ENCODE measurements at places on chromosomes 7 and 10.

GRCh38 chr7:45001138-45001694 lies 1.2 kb downstream of the CCM2 start:
- peak; percentile 51 for DNase-seq

GRCh38 chr7:100021297-100021696 lies 5.9 kb downstream of the ZKSCAN1 start:
- DNase-seq: no peak

- no peak for DNase-seq
Observed at GRCh38 chr10:25641595-25641994, 292.4 kb upstream of the MYO3A start.

DNA sequence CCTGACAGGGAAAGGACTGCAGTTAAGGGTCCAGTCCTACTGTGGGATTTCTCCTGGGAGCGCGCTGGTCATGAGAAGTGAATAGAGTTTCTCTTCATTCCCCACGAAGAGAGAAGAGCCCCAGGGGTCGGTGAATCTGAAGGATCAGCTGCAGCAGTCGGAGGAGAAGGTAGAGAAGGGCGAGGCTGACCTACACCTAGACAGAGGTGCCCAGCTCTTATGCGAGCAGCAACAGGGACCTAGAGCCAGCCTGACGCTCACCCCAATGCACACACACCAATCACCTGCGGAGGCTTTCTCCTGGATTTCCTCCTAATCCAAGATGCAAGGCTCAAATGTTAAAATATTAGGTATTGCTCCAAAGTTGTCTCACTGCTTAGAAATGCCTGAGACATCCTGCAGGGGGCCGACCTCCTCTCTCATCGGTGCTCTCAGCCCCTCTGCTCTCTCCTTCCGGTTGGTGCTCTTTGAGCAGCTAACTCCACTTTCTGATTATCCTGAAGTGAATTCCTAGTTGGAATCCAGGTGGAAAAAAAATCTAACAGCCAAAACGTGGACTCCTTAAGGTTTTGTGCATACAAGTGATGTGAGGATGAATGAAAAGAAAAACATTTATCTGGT lies 176.4 kb downstream of the AHR start:
- DNase-seq: no peak

DNA sequence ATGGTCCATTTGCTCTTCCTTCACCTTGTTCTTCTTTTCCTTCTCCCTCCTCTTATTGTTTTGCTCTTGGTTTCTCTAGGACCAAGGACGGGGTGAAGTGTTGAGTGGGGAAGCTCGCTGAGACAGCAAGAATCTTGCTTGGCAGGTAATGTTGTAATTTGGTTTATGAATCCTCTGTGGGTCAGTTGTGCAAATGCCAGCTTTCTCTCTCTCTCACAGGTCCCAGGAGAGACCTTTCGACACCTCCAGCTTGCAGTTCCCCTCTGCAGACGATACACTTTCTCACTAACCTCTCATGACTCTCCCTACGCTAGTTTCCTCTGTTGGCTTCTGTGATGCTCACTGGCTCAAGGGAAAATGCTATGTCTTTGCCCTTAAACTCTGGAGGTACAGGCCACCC lies 77.0 kb downstream of the FRMD4A start:
- DNase-seq: no peak

DNA sequence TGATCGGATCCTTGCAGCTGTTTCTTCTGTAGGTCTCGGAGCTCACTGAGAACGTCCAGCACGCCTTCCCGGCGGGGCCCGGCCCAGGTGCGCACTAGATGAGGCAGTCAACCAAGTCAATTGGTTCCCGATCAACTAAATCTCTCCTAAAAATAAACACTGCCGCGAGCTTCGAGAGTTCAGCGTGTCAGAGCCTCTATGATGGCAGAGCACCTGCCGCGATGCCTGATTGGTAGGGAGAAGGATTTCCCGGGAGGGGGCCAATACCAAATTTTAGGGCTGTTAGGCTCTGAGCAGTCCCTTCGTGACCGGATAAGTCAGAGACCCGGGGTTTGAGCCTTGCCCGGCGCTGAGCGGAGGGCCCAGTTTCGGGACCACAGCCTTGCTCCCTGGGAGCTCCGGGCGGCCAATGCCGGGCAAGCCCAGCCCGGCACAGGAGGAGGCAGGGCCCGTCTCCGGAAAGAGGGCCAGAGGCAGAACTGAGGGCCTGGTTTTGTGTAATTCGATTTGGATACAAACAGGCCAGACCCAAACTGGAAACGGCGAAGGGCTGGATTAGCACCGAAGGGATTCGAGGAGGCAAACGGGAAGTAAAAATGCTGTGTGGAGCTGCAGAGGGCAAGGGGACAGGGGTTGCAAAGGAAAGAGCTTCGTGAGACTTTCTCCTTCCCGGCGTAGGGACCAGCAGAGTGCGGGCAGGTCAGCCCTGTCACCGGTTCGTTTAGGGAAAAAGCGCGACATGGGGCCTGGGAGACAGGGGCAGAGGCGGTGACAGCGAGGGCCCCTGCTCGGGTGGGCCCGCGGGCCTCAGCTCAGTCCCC lies 569 bp downstream of the SLC26A5 start:
- no peak for DNase-seq

- no peak for DNase-seq
Observed at GRCh38 chr10:110326351-110327032, 21.8 kb upstream of the SMNDC1 start.

- no peak for DNase-seq
Observed at GRCh38 chr7:151517601-151518104, 2.0 kb downstream of the RHEB start.

GRCh38 chr10:73995035-73995358 lies 2.9 kb upstream of the VCL start:
- no peak for DNase-seq

- no peak for DNase-seq
Observed at GRCh38 chr7:106423821-106424475, 139.2 kb upstream of the NAMPT start.

DNA sequence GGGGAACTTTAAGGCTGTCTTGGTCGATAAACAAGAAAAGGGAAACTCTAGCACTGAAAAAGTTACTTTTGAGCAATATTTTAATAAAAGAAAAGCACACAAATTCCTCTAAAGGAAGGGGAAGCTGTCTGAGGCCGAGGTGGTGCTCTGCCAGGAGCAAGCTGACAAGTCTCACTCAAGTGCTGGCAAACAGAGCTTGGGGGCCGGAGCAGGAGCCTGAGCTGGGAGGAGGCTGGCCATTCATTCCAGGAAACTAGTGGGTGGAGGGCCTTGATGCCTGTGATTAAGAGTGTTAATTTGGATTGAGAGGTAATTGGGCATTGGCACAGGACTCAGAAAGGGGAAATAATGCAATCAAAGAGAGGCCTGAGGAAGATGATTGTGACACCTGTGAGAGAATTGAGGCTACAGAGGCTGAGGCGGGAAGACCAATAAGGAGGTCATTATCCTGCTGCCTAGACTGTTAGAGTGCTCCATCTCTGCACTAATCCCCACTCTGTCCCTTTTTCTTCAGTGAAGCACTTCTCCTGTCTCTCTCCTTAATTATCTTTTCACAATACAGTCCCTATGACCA lies 154.9 kb upstream of the COL1A2 start:
- DNase-seq: no peak

DNA sequence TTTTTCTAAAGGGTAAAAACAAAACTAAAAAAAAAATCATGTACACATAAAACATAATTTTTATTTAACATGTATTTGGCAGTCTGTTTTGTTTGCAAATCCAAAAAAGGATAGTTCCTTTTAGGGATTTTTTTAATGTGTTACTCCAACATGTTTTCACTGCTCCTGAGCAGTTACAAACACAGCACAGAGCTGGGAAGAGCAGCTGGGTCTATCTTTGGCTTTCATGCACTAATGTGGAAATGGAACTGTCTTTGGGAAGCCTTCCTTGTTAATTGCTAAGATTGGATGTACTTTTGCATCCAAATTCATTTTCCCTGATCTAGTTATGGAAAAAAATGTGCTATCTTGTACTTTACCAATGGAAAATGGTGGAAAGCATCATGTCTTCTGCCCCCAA lies 1035.1 kb downstream of the CNTNAP2 start:
- no peak for DNase-seq

GRCh38 chr10:124663228-124663627 lies 81.0 kb downstream of the FAM53B start:
- no peak for DNase-seq

DNA sequence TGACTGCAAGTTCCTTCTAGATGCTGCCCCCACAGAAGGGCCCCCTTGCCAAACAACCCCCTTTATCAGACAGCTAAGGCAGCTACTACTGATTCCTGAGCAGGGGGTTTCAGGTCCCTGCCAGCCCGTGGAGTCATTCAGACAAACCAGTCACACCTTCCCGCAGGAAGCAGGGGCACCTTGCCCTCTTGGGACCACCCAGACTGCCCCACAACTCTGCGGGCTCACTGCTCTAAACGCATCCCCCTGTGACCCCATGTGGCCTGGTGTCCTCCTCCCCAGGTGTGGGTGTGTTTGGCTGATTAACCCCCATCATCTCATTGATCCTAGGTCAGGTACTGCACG lies 298.9 kb downstream of the TCERG1L start:
- no peak for DNase-seq

- DNase-seq: peak; percentile 43
Observed at GRCh38 chr7:46191776-46192175, 270.7 kb upstream of the IGFBP3 start.

DNA sequence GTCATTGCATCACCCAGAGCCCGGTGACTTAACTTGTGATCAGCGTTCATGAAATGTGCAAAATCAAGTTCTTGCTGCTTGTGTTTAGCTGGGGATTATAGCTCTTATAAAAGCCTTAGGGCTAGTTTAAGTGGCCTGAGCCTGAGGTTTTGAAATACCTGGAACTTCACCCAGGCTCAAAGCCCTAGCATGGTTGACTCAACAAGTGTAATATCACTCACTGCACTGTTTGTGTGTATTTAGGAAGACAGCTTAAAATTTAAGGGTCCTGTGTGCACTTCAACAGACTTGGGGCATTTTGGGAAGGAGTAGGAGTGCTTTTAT lies 489.5 kb downstream of the GATA3 start:
- peak; percentile 57 for DNase-seq

DNA sequence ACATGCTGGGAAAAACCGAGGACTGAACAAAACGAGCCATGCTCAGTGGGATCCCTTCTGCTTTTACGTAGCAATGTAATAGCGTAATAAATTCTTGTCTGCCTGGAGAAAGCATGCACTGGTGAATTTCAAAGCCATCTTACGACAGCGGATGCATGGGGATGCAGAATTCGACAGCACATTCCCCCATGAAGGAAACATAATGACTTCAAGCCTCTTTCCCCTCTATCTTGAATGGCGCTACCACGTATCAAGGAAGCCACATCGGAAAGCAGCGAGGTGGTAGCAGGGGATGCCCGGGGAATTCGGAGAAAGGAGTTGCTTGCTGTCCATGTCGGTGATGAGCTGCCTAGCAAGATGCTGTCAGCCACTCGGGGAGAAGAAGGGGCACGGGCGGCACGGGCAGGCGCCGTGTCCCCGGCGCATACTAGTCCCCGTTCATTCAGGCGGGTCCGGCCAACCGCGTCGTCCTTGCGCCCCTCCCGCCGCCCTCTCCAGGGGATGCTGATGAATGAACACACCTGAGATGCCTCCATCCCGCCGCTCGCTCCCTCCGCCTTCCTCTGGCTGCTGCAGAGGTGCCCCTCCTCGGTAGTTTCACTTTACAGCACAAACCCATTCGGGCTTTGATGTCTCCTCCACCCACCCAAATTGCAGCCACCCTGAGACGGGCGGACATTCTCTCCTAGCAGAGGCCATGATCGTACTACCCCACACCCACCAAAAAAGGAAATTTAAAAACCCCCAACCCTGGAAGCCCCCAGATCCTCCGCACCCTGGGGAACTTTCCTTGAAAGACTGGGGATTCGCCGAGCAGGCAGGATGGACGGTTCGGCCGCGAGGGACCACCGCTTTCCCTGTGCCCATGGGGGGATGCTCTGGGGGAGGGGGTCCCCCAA lies 644 bp downstream of the SORBS1 start:
- DNase-seq: peak; percentile 53

- DNase-seq: no peak
Observed at GRCh38 chr7:115085421-115085820, 163.5 kb downstream of the MDFIC start.

- peak; percentile 18 for DNase-seq
Observed at GRCh38 chr7:139109983-139110411, 477 bp upstream of the ZC3HAV1 start.

- no peak for DNase-seq
Observed at GRCh38 chr7:106964466-106964865, 80.0 kb upstream of the PRKAR2B start.

GRCh38 chr10:72173619-72174296 lies 42.1 kb upstream of the ANAPC16 start:
- no peak for DNase-seq

DNA sequence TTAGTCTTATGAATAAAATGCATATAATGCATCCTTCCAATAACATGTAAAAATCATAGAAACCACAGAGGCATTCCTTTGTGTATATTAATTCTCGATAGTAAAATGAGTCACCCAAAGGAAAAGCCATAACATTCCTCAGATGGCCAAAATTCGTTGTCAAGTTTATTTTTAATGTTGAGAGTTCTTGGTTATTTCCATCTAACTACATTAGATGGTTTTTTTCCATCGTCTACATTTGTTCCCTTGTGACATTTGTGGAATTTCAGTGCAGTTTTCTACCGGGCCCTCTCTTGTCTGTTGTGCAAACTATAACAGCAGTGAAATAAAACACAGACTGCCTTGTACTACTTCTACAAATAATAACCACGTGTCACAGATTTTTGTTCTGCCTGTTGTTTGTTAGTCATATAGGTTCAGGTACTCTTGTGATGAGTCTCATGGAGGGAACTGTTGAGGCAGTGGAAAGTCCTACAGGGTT lies 54.7 kb upstream of the CCAR1 start:
- peak; percentile 87 for DNase-seq

GRCh38 chr7:100464210-100464660 lies at the start of gene SPACDR:
Gene SPACDR (minus strand): TSS chr7:100464260. CDS start chr7:100464025, 235 bp downstream.
- no peak for DNase-seq

DNA sequence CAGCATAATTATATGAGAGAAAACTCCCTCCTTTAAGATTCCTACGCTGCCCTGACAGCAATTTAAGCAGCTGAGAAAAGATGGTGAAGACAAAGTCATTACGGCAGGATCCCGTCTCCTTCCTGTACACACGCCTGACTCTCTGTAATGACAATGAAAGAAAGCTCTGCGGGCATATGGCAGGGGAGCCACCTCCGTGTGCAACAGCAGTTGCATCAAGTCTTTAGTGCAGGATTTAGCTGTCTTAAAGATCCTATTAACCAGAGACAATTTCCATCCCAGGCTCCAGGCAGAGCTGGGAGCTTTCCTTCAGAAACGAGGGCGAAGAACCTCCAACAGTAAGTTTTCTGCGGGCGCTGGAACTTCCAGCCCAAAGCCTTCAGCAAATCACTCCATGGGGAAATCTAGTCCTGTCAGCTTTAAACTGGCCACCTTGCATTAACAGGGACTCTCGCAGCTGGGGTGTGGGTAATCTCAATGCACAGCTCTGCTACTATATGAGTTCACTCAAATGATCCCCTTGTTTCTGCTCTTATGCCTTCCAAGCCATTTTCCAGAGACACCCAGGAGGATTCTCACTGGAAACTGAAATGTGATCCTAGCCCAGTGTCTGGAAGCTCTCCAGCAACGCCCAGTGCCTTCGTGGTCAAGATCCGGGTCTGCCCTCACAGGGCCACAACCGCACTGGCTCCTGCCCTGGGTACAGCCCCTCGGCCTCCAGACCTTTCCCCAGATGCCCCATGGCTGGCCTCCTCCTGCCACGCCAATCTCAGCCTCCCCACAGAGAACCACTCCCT lies 74.9 kb downstream of the CTBP2 start:
- DNase-seq: no peak
